Activated effector memory CD4-positive, alpha-beta T cell treated with Interleukin-2 at 50 U/mL for 16 hours (primary cell): ENCODE measurements at places on chromosomes 13 and 19.

- DNase-seq: peak; percentile 56
Measured at GRCh38 chr19:2543463-2544442, 67.8 kb downstream of the GADD45B start.

DNA sequence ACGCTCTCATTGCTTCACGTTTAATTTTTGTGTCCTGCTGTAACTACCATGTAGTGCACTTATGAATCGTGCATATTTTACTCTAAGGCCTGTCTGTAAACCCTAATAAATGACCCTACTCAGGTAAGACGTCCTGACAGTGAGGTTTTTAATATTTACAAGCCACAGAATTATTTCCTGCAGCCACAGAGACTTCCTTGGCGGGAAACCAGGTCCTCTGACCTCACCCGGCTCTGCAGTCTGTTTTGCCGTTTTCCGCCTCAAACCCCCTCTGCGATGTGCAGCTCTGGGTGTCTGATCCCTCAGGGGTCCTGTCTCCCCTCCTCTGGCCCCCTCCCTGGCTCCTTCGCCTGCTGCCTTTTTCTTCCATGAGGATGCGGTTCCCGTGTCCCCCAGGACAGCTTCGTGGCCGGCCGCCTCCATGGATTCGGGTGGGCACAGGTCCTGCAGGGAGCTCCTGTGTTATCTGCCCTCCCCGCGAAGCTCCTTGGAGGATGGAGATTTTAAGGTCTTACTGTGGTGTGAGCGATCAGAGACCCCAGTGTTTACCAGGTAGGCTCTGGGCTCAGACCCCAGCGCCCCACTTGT is 66.3 kb downstream of the MCF2L start:
- DNase-seq: no peak

DNA sequence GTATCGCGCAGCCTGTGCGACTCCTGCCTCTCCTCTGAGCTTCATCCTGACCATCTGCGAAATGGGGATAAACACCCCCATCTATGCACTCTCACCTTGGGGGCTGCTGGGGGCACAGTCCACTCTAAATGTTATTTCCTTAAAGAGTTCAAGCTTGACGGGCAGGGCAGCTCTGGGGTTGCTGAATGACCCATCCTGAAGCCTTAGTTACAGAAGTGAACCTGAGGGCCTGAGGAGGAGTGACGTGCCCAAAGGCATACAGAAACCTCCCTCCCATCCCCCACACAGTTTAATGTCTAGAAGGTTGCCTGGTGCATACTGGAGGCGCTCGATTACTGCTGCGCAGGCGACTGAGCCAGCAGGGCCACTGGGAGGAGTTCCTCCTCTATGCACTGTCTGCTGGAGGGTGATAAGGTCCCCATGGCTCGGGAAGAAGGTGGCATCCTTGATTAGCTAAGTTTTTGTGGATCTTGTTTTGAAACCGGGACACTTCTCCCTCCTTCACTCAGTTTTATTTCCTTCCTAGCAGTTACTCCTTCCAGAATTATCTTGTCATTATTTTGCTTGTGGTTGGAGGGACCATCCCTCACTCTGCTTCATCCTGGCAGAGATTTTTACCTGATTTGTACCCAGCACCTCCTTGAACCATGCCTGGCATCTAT is 572 bp upstream of the FKBP8 start:
- peak; percentile 68 for DNase-seq

DNA sequence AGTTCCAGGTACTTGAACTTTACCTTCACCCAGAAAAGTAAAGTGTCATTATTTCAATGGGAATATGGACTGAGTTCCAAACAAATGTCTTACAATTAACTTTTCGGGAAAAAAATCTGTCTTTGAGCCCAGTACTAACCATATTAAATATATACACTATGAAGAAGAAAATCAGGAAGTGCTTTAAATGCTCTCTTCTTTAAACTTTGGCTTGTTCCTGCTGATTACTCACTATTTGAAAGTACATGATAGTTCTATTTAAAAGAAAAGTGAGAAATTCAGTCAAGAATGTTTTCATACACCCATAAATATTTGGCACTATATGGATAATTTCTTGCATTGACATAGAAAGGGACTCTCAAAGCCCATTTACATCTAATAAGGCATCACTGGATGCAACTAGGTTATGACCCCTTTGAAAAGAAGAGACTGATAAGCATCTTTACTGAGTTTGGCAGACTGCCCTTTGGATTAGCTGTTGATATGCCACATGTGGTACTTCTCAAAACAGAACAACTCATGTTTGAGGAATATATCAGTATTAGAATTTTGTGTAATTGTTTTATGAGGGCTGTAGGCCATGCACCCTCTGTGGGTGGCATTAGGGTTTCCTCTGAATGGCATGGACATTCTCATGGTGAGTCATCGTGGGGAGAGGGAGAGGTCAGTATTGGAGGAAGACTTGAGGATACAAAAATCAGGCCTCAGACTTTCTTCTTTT is 25.0 kb upstream of the VWA8 start:
- DNase-seq: no peak

DNA sequence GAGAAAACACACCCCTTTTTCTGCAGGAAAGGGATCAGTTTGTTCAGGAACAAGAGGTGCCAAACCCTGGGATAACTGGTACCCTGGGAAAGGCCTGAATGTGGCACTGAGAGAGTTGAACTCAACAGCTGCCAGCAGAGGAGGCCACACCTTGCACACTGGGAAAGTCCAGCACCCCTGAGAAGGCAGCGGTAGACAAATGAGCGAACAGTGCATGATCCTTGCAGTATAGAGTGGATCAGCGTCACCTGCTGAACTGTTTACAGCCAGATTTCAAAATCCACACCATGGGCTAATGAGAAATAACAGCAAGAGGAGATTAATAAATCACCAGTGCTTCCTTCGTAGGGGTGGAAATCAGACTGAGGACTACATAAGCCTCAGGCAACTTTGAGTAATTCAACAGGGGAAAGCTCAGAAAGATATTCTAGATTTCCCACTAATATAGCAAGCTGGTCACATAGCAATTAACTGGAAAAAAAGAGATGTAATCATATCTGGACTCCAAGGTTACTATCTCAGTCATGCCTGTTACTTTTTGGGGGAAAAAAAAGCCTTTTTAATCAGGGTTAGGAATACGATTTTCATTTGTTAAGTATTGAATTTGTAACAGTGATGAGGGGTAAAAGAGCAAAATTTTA is 52.0 kb downstream of the DCT start:
- no peak for DNase-seq

DNA sequence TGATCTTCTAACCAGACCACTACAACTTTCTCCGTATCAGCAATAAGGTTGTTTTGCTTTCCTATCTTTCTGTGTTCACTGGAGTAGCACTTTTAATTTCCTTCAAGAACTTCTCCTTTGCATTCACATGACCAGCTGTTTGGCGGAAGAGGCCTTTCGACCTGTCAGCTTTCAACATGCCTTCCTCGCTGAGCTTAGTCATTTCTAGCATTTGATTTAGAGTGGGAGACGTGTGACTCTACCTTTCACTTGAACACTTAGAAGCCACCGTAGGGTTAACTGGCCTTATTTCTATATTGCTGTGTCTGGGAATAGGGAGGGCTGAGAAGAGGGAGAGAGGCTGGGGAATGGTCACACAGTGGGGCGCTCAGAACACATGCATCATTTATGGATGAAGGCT is 104.7 kb downstream of the TUBGCP3 start:
- DNase-seq: no peak
